ENCODE measurements at places on chromosomes 1 and 21.

DNA sequence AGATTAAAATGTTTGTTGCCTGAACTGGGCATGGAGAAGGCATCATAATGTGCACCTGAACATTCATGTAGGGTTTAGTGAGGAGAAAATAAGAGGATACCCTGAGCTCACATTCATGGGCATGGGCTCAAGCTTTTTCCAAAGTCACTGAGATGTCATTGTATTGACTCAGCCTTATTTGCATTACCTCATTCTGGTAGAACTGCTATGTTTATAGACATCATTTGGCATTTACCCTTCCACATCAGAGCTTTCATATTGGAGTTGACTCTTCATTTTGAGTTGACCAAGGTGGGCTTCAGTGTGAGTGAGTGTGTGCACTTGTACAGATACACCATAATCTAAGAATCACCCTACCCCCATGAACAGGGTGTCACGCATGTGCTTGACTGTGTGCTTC, 143.2 kb downstream of the PBX1 start:
- no peak for DNase-seq

- DNase-seq = no peak
Measured at GRCh38 chr1:155970531-155971167, 7.7 kb downstream of the ARHGEF2 start.

- DNase-seq = no peak
Measured at GRCh38 chr1:218171302-218171893, 113.7 kb upstream of the RRP15 start.

DNA sequence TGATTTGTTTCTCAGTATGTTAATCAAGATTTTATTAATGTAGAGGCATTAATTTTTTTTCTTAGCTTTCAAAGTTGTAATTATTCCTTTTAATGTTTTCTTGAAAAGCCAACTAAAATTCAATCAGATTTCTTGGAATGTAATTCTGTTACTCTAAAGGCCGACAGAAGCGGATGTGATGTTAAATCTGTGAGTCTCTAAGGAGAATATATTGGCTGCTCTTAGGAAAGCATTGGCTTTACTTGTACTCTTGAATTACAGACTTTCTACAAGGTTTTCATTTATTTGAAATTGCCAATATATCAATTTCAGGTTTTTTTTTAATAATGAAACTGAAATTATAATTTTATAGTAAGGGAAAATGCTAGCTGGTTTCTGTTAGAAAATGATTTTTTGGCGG, 29.2 kb downstream of the RRP15 start:
- DNase-seq = no peak

DNA sequence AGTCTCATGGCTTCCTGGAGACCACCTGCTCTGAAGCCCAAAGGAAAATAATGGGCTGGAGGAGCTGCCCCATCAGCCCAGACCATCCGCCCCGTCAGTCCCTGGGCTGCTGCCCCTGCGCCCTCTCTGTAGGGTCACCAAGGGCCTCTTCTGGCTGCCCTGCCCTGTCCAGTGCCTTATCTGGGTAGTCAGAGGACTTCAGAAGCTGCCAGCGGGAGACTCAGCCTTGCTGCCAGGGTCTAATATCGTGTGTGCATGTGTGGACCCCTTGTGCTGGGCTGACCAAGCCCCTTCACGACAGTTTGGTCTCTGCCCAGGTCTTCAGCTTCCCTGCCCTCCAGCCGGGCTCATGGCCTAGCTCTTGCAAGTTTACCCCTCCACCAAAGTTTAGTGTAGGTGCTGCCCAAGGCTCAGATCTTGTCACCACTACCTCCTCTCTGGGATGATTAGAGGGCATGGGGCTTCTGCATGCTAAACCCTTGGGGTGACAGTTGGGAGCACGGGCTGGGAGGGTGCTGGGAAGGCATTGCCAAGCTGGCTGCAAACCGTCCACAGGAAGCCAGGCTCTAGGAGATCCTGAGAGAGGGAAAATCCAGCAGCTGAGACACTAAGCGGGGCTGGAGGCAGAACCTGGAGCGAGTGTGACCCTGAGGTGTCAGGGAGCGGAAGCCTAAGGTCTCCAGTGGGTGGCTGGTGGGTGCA, 20.6 kb downstream of the NENF start:
- no peak for DNase-seq

DNA sequence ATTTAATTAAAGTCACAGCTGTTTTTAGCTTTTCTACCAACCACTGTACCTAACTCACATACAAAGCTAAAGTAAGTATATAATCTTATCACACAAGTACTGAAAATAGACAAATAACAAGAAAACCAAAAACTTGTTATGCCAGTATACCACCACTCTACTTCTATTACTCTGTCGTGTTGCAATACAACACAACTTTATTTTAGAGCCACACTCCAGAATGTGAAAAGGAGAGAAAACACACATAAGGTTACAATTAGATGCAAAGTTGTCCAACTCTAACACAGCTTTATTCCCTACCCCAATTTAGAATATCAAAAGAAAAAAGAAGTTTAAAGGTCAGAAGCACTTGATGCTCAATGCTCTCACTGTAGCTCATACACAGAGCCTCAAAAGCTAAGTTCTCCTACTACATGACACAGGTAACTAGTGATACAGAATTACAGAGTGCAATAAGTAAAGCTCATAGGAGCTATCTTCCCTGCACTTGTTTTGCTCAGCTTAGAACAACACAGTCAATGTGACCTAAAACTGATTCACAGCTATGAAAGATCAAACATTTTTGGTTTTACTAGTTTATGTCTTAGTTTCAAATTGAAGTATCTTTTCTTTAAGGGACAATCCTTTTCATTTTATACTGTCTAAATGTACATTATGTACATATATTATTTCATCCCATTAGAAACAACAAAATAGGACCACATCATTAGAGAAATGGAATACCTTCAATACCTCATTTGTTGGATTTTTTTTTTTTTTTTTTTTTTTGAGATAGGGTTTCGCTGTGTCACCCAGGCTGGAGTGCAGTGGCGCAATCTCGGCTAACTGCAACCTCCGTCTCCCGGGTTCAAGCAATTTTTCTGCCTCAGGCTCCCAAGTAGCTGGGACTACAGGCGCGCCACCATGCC, 29.2 kb downstream of the EYA3 start:
- DNase-seq = no peak

- DNase-seq = no peak
Measured at GRCh38 chr1:59926381-59927123, at the start of gene CYP2J2. Gene CYP2J2, minus strand, starts transcription at chr1:59926773. Its CDS starts 27 bp downstream, at chr1:59926746.

- no peak for DNase-seq
Measured at GRCh38 chr1:14724246-14724645, 125.8 kb downstream of the KAZN start.

- DNase-seq = no peak
Measured at GRCh38 chr1:232462213-232462612, 167.7 kb downstream of the SIPA1L2 start.

- DNase-seq = no peak
Measured at GRCh38 chr21:41894511-41894910, 15.4 kb upstream of the PRDM15 start.

DNA sequence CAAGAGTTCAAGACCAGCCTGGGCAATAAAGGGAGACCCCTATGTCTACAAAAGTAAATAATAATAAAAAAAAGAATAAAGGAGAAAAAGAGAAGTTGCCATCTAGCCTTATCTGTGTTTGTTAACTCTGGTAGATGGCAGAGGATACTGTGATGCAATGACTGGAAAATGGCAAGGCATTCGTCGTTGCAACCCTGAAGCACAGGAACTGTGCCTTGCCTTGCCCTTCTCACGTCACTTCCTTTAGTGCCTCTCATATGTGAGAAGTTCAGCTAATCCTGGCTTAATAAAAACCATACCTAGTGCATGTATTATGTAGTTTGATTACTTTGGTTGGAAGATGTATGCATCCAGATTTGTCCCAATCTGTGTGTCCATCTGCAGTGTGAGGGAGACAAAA, 25.8 kb upstream of the PIGC start:
- DNase-seq = no peak

- DNase-seq = no peak
Measured at GRCh38 chr21:44829507-44830092, 11.7 kb upstream of the SUMO3 start.

- DNase-seq = no peak
Measured at GRCh38 chr1:103911450-103911849, 161.8 kb downstream of the AMY1C start.

- no peak for DNase-seq
Measured at GRCh38 chr1:111275780-111276433, 14.7 kb upstream of the CHIA start.

DNA sequence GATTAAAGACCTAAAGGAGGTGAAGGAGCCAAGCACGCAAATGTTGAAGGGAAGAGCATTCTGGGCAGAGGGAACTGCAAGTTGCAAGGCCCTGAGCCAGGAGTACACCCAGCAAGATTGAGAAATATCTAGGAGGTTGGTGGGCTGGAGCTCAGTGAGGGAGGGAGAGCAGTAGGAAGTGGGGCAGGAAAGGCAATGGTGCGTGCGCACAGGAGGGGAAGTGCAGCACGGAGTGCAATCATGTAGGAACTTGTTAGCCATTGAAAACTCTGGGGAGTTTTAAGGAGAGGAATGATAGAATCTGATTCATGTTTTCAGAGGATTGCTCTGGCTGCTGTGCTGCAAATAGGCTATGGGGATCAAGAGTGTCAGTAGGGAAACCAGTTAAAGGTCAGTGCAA, 13.2 kb upstream of the IGSF3 start:
- no peak for DNase-seq

- DNase-seq = no peak
Measured at GRCh38 chr1:113630340-113631327, 128.7 kb downstream of the PHTF1 start.

DNA sequence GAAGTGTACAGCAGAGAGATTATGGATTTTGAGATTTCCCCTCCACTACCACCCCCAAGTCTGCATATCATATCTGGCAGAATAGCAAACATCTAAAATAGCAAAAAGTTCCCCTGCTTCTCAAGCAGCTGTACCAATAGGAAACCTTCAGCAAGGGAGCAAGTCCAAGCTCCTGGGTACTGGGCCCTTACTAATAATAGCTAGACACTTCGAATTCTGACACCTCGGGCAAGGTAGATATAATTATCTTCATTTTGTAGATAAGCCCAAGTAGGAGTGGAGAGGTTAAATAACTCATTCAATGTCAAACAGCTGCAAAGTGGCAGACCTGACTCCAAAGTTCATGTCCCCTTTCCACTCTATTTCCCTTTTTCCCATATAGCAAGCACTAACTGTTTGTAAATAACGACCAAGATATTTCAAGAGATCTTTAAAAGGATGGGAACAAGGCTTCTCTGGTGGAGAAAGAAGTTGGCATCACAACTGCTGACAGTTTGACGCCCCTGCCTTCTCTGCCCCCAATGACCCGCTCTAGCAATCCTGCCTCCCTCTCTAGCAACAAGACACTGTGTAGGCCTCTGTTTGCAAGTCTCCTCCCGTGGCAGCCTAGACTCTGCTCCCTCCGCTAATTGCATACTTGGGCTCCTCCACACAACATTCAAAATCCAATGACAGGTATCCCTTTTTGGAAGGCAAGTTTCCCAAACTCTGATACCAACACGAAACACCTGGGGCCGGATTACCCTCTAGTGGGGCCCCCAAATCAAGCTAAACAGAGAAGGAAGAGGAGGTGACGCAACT, 18.7 kb upstream of the ADAR start:
- DNase-seq = no peak

DNA sequence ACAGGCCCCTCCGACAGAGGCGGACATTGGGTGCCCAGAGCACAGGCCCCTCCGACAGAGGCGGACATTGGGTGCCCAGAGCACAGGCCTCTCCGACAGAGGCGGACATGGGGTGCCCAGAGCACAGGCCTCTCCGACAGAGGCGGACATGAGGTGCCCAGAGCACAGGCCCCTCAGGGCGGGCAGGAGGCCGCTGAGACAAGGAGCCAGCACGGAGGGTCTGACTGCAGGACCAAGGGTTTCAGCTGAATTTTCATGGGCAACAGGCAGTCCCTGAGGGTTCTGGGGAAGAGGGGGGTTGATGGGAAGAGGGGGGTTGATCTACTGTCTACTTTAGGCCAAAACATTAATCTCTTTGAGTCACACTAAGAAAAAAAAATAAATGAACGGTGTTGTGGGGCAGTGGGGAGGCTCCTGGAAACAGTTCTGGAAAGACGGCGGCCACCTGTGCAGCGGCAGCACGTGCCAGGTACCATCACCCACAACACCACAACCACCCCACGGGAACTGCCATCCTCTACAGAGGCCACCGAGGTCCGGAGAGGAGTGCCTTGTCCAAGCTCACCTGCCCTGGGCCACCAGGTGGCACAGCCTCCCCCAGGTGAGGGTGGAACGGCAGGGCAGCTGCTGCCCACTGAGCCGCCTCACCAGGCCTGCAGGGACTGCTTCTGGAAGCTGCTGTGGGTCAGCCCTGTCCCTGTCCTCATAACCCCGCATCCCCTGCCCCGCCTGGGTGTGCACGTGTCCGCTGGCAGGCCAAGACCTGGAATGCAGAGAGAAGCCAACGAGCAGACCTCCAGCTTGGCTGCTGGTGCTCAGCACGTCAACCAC, 20.5 kb downstream of the PRDM15 start:
- no peak for DNase-seq

DNA sequence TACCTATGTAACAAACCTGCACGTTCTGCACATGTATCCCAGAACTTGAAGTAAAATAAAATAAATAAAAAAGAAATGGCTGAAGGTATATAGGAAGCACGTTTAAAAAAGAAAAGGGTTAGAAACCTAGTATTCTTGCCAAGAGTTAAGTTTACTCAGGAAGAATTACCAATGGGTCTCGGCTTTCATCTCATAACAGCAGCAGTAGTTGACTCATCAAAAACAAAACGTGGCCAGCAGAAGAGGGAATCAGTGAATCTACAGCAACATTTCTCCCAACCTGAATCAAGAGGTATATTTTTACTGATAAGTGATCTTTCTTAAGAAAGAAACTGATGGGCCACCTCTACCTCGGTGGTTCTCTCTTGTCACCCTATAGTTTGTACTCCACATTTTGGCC, 340.3 kb downstream of the BRINP2 start:
- no peak for DNase-seq

GRCh38 chr1:159942632-159943277, 2.7 kb downstream of the IGSF9 start:
- no peak for DNase-seq

- DNase-seq = no peak
Measured at GRCh38 chr1:224727351-224728289, 111.5 kb downstream of the CNIH3 start.

DNA sequence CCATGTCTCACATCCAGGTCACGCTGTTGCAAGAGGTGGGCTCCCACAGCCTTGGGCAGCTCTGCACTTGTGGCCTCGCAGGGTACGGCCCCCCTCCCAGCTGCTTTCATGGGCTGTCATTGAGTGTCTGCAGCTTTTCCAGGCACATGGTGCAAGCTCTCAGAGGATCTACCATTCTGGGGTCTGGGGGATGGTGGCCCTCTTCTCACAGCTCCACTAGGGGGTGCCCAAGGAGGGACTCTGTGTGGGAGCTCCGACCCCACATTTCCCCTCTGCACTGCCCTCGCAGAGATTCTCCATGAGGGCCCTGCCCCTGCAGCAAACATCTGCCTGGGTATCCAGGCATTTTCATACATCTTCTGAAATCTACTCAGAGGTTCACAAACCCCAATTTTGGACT, 219.4 kb downstream of the LRRC7 start:
- DNase-seq = no peak

DNA sequence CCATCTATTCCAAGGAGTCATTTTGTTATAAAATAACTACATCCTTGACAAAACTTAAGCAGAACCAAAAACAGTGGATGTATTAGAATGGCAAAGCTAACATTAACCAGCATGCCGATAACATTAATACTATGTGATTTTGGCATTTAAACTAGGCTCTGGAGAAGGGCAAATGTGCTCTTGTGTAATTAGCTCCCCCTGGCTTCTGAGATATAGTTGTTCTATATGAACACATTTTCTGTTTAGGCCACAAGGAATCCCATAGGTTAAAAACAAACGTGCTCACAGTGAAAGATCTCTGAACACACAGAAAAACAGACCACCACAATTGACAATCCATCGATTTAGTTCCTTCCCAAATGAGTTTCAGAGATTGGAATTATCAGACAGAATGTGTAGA, 57.4 kb upstream of the TARS2 start:
- DNase-seq = no peak
